ENCODE measurements at places on chromosomes 2 and 18. TPM values are rescaled to one million over a fixed set of nuclear protein-coding genes. Genes with fewer than 3 reads are reported as not detected.

Gene DQX1
- 3.8 TPM for total RNA-seq

DNA sequence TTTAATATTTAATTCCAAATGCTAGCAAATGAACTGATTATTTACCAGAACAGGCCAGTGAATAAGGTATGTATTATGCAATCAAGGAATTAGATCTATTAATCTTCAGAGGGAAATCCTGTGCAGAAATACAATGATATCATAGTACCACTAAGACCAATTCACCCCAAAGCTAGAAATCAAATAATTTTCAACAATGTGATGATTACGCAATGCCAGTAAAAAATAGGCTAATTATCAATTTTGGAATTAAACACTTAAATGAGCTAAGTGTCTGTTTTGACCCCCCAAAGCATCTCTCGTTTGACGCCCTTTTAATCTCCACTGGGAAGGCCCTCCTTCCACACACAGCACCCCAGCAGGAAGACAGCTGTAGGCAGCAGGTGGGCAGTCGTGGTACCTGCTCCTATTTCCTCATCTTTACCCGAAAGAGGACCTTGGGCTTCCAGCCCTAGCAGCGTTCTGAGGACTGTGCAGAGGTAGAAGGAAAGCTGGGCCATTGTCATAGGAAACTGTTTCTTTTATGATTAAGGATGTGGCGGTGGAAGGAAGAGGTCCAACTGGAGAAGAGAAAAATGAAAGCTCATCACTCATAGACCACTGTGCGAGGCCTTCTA is 84.7 kb downstream of the MBP start:
- no peak for DNase-seq

- no peak for DNase-seq
These were observed 586.5 kb upstream of the NXPH2 start for GRCh38 chr2:139366681-139367080.

Gene PECR
- 1.5 TPM for total RNA-seq

Gene LYPD6B
- 8.7 TPM for total RNA-seq

DNA sequence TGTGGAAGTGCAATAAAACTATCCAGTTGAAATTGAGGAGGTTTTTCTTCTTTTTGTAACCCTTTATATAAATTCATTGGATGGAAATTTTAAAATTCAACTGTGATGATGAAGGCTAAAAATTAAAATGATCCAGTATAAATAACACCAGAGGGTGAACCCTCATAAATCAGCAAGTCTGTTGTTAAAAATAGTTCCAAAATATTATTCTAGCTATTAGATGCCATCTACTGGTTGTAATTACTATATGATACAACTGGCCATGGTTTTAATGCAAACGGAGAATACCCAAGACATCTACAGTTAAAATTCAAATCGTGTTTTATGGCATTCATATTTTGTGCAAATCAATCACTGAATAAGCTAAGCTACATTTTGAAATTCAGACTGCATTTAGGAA is 53.8 kb downstream of the TMEM200C start:
- DNase-seq: no peak

- DNase-seq: no peak
These were observed 335.4 kb upstream of the VWC2L start for GRCh38 chr2:214075456-214075855.

- DNase-seq: no peak
These were observed 230.2 kb upstream of the ZC3H15 start for GRCh38 chr2:186255823-186256222.

Gene TSHZ1
- total RNA-seq: 13.4 TPM

Gene FOXD4L1
- total RNA-seq: not detected
